ENCODE measurements at places on chromosomes 2 and 18.

- DNase-seq, result no peak
Measured at GRCh38 chr2:210170196-210170445, 1.1 kb downstream of the KANSL1L start.

DNA sequence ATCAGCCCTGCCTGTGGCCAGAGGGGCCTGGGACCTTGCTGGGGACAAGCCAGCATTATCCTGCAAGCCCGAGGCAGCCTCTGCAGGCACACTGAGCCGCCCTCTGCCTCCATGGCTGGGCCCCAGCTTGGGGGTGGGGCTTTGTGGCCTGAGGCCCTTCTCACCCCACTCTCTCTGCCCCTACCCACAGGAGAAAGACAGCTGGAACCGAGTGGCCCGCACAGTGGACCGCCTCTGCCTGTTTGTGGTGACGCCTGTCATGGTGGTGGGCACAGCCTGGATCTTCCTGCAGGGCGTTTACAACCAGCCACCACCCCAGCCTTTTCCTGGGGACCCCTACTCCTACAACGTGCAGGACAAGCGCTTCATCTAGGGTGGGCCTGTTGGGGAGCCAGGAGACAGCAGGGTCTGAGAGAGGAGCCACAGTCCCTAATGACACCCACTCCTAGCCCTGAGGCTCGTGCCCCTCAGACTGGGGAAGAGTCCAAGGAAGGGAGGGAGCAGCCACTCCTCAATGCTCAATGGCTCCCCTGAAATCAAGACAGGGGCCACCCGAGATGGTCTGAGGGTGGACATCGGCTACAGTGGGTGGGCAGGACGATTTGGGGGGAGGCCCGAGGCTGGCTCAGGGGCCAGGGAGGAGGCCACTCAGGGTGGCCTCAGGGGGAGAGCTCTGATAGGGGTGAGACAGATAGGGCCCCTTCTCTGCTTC is 4.4 kb upstream of the CHRNG start:
- no peak for DNase-seq

GRCh38 chr2:112020561-112020960 is 34.5 kb upstream of the TMEM87B start:
- no peak for DNase-seq

DNA sequence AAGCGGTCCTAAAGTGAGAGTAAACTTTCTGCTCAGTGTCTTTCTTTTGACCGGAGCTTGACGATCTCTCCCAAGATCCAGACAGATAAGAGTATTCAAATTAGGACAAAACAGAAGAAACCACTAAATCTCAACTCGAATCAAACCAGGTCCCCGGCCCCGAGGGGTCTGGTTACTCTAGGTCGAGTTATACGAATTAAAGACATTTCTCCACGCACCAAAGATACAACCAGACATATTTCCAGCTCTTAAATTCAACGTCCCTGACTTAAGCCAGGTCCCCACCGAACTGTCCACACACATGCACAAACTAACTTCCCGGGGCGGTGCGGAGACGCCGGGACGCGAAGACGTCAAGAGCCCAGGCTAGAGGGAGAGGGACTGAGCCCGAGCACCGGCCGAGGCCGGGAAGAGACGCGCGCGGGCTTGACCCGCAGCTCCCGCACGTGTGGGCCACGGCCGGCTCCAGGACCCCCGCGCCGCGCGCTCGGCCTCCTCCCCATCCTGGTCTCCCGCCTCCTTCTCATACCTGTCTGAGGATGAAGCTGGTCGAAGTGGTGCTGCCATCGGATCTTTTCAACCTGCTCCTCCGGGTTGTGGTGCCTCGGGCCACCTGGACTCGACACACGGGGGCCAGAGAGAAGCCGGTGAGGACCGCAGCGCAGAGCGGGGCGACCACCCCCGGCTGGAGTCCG is 896 bp downstream of the CACNB4 start:
- no peak for DNase-seq
